ENCODE measurements at places on chromosomes 5 and 9.

DNA sequence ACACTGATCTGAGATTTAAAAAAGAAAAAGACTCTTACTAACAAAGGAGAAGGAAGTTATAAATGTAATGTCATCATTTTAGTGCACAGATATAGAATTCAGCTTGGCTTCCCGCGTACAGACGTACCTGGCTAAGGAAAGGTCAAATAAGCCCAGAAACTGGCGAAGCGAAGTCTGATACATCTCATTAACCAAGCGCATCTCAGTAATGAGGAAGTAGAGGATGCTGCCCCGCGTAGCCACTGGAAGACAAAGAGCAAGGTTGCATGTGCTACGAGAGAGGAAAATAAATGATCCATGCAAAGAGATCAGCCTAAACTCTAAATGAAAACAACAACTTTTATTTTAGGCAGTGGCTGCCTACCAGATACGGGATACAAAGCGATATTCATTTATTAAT lies 208.8 kb downstream of the DNAH5 start:
- no peak for DNase-seq

DNA sequence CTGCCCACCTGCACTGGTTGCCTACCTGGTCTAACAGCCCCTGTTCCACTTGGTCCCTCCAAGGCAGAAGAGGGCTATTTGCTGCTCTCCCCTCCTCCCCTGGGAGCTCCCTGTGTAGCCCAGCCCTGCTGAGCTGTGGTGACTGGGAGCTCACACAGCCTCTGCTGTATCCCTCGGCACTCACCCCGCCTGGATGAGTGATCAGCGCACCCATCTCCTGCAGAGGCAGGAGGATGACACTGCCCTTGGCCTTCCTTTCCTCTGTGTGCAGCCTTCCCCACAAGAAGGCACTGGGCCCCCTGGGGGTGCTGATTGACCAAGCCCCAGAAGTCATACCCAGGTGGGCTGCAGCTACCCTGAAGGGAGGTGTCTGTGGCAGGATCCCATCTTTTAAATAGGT lies 134.2 kb downstream of the ADAMTS2 start:
- DNase-seq, result peak; percentile 43

GRCh38 chr5:118314931-118315330 lies 673.4 kb downstream of the DTWD2 start:
- no peak for DNase-seq

- DNase-seq, result no peak
Measured at GRCh38 chr9:18857334-18857733, 175.7 kb downstream of the SAXO1 start.

GRCh38 chr9:125261501-125262293 lies at the start of gene GAPVD1:
GAPVD1 (plus strand) TSS chr9:125261826; CDS start chr9:125298922, 37,096 bp downstream.
- peak; percentile 94 for DNase-seq

GRCh38 chr5:171571663-171572062 lies 152.2 kb downstream of the FGF18 start:
- peak; percentile 72 for DNase-seq

DNA sequence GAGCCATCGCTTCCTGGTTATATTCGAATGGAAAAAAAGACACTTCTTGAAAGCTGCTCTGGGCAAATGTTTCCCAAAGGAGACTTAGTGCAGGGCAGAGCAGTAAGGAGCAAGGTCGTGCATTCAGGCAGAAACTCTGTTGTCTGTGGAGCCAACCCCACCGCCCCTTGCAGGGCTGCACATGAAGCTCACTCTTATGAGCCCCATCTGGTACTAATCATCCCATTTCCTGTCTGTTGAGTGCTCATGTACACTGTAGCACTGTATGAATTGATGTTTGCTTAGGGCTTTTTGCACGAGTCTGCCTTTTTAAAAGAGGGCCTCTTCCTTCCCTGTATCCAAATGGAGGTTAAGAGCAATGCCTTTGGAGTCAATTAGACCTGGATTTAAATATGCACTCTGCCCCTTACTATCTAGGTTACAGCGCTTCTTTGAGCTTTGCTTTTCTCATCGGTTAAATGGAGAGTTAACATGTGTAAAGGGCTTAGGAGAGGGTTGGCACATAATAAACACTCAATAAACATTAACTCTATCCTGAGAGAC lies 25.4 kb downstream of the HMHB1 start:
- peak; percentile 69 for DNase-seq

DNA sequence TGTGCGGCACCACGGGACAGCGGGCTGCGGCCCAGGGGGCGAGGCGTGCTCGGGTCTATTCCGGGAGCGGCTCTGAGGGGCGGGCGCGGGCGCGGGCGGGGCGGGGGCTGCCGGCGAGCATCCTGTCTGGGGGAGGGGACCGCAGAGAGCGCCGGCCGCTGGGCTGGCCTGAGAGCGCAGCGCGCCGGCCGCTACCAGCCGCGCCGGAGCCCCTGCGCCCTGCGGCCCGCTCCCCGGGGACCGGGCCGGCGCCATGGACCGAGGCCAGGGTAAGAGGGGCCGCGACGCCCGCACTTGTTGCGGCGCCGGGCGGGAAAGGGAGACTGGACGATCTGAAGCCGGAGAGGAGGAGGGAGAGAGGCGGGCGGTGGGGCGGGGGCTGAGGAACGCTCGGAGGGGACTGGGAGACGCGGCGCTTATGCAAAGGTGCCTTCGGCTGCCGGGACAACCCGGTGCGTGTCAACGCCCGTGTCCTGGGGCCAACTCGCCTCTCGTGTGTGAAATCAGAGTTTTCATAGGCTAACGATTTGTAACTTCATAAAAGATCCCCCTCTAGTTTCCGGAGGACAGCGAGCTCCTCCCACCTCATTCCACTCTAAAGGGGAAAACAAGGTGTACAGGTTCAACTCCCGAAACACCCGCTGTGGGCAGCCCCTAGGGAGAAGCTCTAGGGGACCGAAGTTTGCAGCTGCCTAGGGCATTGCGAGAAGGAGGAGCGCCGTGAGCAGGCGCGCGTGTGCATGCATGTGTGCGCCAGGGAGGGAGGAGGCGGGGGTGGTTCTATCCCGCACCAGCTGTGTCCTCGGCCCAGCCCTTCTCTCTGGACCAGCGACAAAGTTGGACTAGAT lies at the start of gene AFAP1L1:
Gene AFAP1L1, plus strand, starts transcription at position 144 of the 848 bp plus-strand sequence. Its CDS starts 110 bp downstream, at position 254.
- DNase-seq, result peak; percentile 65

- peak; percentile 74 for DNase-seq
Measured at GRCh38 chr5:16051246-16051755, 128.3 kb downstream of the MARCHF11 start.
